ENCODE measurements at places on chromosomes 16 and 17. TPM values are rescaled to one million over a fixed set of nuclear protein-coding genes. Genes with fewer than 3 reads are reported as not detected.

- H3K4me1 ChIP-seq: peaks cover 53% of the 10 kb centered on the region
- DNase-seq: no peak
- no peaks in the 10 kb centered on the region for H3K27me3 ChIP-seq
- no peak overlapping the region for H3K27ac ChIP-seq
- peaks cover 23% of the 10 kb centered on the region for H3K36me3 ChIP-seq
Observed at GRCh38 chr16:10932959-10933710, 9.1 kb downstream of the DEXI start.

- H3K27ac ChIP-seq: no peak overlapping the region
- no peak overlapping the region for H3K4me3 ChIP-seq
- H3K36me3 ChIP-seq: peaks cover 35% of the 10 kb centered on the region
- H3K4me1 ChIP-seq: peaks cover 26% of the 10 kb centered on the region
- H3K27me3 ChIP-seq: no peaks in the 10 kb centered on the region
Observed at GRCh38 chr16:2002406-2003230, 7.0 kb downstream of the ZNF598 start.

DNA sequence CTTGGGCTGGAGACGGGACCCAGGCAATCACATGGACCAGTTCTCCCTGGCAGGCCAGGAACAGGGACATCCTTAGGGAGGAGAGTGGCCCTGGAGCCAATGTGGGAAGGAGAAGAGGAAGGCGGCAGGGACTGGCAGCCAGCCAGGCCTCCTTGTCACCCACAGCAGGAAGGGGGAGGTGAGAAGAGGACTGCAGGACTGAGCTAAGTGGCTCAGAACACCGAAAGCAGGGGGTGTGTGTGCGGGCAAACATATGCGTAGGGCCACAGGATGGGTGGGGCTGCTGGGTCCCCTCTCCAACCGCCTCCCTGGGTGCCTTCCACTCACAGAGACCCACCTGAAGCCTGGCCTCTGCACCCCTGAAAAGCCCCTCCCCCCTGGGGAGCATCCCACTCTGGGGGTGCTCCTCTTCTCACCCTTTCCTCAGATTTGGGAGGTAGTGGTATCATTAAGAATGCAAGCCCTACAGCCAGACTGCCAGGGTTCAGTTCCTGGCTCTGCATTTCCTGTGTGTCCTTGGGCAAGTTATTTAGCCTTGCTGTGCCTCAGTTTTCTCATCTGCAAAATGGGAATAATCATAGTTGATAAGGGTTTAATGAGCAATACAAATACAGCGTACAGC is 8.1 kb downstream of the PNMT start:
- no peaks in the 10 kb centered on the region for H3K36me3 ChIP-seq
- H3K27ac ChIP-seq: peak overlapping the region; percentile 59
- no peak overlapping the region for H3K4me3 ChIP-seq
- H3K4me1 ChIP-seq: peaks cover 65% of the 10 kb centered on the region

DNA sequence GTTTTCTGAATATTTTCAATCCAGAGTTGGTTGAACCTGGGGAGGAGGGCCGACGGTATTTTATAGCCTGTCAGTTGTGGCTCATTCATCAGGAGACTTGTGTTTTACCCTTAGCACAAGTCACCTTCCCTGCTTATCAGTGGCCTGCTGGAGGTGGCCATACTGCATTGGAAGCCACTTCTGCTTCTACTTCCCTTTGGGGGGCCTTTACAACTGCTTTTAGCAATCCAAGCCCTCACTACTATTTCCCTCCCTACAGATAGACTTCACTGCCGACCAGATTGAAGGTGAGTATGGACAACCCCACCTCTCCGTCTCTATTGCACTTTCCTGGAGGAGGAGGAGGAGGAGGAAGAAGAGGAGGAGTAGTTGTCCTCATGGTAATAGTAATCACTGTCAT is 4.4 kb downstream of the MYL4 start:
- no peak overlapping the region for H3K4me3 ChIP-seq
- DNase-seq: no peak
- H3K27me3 ChIP-seq: no peaks in the 10 kb centered on the region
- peaks cover 12% of the 10 kb centered on the region for H3K4me1 ChIP-seq

GRCh38 chr16:19718624-19718965 is 524 bp downstream of the IQCK start:
- peaks cover 18% of the 10 kb centered on the region for H3K4me1 ChIP-seq
- peaks cover 21% of the 10 kb centered on the region for H3K36me3 ChIP-seq
- H3K27ac ChIP-seq: peak overlapping the region; percentile 37
- no peaks in the 10 kb centered on the region for H3K27me3 ChIP-seq

- H3K27me3 ChIP-seq: no peaks in the 10 kb centered on the region
- H3K4me3 ChIP-seq: no peak overlapping the region
- H3K27ac ChIP-seq: no peak overlapping the region
- H3K4me1 ChIP-seq: no peaks in the 10 kb centered on the region
- H3K36me3 ChIP-seq: no peaks in the 10 kb centered on the region
- DNase-seq: no peak
Observed at GRCh38 chr16:6160871-6161270, 1063.3 kb upstream of the EEF2KMT start.

GRCh38 chr16:15866451-15866850 is 9.6 kb upstream of the MYH11 start:
- DNase-seq: no peak
- H3K4me1 ChIP-seq: no peaks in the 10 kb centered on the region
- H3K4me3 ChIP-seq: no peak overlapping the region
- peaks cover 13% of the 10 kb centered on the region for H3K36me3 ChIP-seq
- H3K27ac ChIP-seq: no peak overlapping the region
- H3K27me3 ChIP-seq: no peaks in the 10 kb centered on the region

- H3K36me3 ChIP-seq: peaks cover 33% of the 10 kb centered on the region
- no peak for DNase-seq
- no peaks in the 10 kb centered on the region for H3K27me3 ChIP-seq
- peaks cover 28% of the 10 kb centered on the region for H3K4me1 ChIP-seq
- H3K27ac ChIP-seq: no peak overlapping the region
- H3K4me3 ChIP-seq: no peak overlapping the region
Observed at GRCh38 chr17:35116845-35117244, 2.8 kb downstream of the RAD51D start.

DNA sequence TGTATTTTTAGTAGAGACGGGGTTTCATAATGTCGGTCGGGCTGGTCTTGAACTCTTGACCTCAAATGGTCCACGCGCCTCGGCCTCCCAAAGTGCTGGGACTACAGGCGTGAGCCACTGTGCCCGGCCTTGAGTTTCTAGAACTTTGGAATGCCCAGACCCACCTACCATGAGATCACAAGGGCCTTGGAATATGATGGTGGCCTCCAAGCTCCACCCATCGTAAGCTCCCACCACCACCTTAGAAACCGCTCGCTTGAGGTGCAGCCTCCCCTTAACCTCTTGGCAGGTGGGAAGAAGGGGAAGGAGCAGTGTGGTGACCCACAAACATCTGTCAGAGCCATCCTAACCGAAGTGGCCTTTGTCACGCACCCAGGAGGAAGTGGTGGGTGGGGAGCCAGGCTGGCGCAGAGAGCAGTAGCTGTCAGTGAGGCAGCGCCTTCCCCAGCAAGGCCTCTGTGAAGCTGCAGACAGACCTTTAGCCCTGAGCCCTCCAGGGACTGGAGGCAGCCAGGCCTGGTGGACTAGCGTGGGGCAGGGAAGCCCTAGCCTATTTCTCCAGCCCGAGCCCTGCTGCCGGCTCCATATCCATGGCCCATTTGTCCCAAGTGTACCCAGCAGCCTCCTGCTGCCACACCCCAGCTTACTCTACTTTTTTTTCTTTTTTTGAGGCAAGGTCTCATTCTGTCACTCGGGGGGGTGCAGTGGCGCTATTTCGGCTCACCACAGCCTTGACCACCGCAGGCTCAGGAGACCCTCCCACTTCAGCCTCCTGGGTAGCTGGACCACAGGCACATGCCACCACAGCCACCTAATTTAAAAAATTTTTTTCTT is 13.1 kb upstream of the SEPHS2 start:
- H3K36me3 ChIP-seq: peaks cover 2% of the 10 kb centered on the region
- peak overlapping the region; percentile 98 for H3K27ac ChIP-seq
- peak; percentile 97 for DNase-seq

DNA sequence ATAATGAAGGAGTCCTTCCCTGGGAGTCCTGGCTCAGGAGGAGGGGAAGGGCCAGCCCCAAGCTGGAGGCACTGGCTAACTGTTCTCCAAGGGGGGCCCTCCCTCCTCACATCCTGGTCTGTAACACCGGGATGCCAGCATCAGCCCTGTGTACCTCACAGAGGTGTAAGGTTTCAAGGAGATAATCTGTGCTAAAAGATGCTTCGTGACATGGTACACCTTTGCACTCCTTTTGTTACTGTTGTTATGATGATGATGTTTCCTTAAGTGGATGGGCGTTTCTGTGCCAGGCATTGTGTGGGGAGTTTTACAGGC is 236.7 kb upstream of the TNRC6C start:
- no peaks in the 10 kb centered on the region for H3K27me3 ChIP-seq
- no peaks in the 10 kb centered on the region for H3K36me3 ChIP-seq
- H3K4me1 ChIP-seq: no peaks in the 10 kb centered on the region
- DNase-seq: no peak
- H3K4me3 ChIP-seq: no peak overlapping the region
- H3K27ac ChIP-seq: no peak overlapping the region

DNA sequence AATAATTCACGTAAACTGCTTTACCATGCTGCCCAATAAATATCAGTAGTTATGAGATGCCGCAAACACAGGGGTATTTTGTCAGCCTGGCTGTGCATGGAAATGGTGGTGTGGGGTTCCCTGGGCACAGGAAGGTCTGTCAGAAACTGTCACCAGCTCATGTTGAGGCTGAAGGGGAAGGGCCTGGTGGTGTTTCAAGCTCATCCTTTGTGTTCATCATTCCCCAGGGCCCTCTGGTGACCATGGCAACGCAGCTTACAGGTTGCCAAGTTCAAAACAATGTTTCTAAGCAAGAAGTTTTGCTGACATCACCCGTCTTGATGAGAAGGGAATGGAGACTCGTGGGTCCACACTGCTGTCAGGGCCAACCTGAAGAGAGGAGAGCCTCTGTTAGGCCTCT is 348.9 kb upstream of the C16orf82 start:
- peaks cover 3% of the 10 kb centered on the region for H3K27me3 ChIP-seq
- no peak for DNase-seq

- no peaks in the 10 kb centered on the region for H3K36me3 ChIP-seq
- H3K4me1 ChIP-seq: no peaks in the 10 kb centered on the region
- H3K27ac ChIP-seq: no peak overlapping the region
- H3K4me3 ChIP-seq: no peak overlapping the region
- peaks cover 7% of the 10 kb centered on the region for H3K27me3 ChIP-seq
Observed at GRCh38 chr16:16797239-16797638, 418.3 kb downstream of the NPIPA7 start.

- H3K36me3 ChIP-seq: peaks cover 35% of the 10 kb centered on the region
- peak overlapping the region; percentile 13 for H3K27ac ChIP-seq
- peaks cover 15% of the 10 kb centered on the region for H3K4me1 ChIP-seq
- H3K27me3 ChIP-seq: no peaks in the 10 kb centered on the region
Observed at GRCh38 chr17:47615766-47616424, 33.8 kb upstream of the KPNB1 start.

- H3K36me3 ChIP-seq: no peaks in the 10 kb centered on the region
- H3K4me1 ChIP-seq: peaks cover 12% of the 10 kb centered on the region
- H3K27ac ChIP-seq: no peak overlapping the region
Observed at GRCh38 chr17:17669580-17670235, 11.6 kb upstream of the RAI1 start.

- H3K27ac ChIP-seq: no peak overlapping the region
- no peaks in the 10 kb centered on the region for H3K4me1 ChIP-seq
- H3K27me3 ChIP-seq: peaks cover 35% of the 10 kb centered on the region
- H3K36me3 ChIP-seq: no peaks in the 10 kb centered on the region
- peak; percentile 34 for DNase-seq
Observed at GRCh38 chr17:33038740-33039139, 47.1 kb downstream of the SPACA3 start.

DNA sequence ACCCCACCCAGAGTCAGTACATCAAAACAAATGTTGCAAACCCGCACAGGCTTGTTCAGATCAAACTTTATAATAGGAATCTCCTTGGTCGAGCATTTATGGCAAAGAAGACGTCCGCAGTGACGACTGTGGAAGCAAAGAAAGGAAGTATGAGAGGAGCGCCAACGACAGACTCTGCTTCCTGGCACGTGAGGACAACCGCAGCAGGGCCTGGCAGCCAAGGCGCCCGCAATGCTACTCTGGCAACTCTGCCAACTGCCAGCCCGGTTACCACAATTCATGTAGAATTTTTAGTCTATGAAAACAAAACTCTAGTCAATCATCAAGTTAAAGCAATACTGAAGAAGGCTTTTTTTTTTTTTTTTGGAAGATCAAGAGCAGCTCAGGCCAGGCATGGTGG is 24.8 kb downstream of the CYB5D2 start:
- no peaks in the 10 kb centered on the region for H3K27me3 ChIP-seq
- H3K36me3 ChIP-seq: peaks cover 49% of the 10 kb centered on the region
- H3K4me1 ChIP-seq: no peaks in the 10 kb centered on the region
- no peak overlapping the region for H3K27ac ChIP-seq

- H3K4me3 ChIP-seq: no peak overlapping the region
- DNase-seq: no peak
- no peaks in the 10 kb centered on the region for H3K4me1 ChIP-seq
- H3K27ac ChIP-seq: no peak overlapping the region
- no peaks in the 10 kb centered on the region for H3K36me3 ChIP-seq
Observed at GRCh38 chr16:19136549-19137196, 22.9 kb downstream of the ITPRIPL2 start.

DNA sequence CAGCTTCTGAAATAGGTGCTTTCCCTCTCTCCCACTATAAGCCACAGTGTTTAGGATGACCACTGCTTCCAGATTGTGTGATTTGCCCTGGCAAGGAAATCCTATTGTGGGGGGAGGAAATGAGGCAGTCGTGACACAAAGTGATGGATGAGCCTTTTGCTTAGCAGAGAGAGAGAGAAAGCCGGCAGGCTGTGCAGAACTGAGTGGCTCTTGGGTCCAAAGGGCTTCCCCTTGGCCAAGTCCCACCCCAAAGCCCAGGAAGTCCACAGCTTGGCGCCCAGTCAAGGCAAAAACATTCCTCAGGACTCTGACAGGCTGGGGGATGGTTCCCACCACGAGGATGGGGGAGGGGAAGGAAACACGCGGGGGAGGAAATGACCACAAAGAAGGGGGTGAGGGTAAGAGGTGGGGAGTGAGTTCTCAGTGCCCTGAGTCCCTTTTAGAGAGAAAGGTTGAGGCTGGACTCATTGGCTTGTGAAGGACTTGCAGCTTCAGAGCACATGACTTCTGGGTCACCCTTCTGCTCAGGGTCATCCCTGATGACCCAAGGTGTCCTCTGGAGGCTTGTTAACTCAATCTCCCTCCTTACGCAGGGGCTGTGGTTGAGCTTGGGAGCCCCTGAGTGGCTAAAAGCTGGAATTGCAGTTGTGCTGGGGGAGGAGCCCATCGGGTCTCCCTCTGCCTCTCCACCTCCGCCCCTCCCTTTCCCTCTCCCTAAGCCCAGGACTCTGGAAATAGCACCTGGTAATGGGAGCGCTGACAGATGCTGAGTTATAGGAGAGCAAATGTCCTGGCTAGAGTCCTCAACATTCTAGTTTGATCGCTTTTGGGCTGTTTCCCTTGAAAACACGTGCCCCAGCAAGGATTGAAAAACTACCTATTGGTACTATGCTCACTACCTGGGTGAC is 10.3 kb upstream of the MSL1 start:
- H3K4me3 ChIP-seq: peak overlapping the region; percentile 57
- no peaks in the 10 kb centered on the region for H3K27me3 ChIP-seq
- H3K4me1 ChIP-seq: peaks cover 65% of the 10 kb centered on the region
- no peaks in the 10 kb centered on the region for H3K36me3 ChIP-seq
- H3K27ac ChIP-seq: peak overlapping the region; percentile 90
- peak; percentile 83 for DNase-seq

Gene UMOD
- total RNA-seq: not detected

Gene SOST
- not detected for total RNA-seq

Gene KRT31
- not detected for total RNA-seq

Gene KRT36
- not detected for total RNA-seq

Gene KRT17
- not detected for total RNA-seq

Gene PGS1
- total RNA-seq: 42.1 TPM

Gene EVI2B
- 16.4 TPM for total RNA-seq

Gene CRHR1
- total RNA-seq: not detected

Gene PPY
- not detected for total RNA-seq

Gene CFAP97D1
- total RNA-seq: not detected

Gene KAT8
- 55.6 TPM for total RNA-seq

Gene PLEKHG4
- total RNA-seq: 17.3 TPM

Gene SYT17
- 0.59 TPM for total RNA-seq

Measured in activated CD8-positive, alpha-beta T cell treated with anti-CD3 and anti-CD28 coated beads for 36 hours (primary cell).